ENCODE measurements at places on chromosomes 4 and X.

DNA sequence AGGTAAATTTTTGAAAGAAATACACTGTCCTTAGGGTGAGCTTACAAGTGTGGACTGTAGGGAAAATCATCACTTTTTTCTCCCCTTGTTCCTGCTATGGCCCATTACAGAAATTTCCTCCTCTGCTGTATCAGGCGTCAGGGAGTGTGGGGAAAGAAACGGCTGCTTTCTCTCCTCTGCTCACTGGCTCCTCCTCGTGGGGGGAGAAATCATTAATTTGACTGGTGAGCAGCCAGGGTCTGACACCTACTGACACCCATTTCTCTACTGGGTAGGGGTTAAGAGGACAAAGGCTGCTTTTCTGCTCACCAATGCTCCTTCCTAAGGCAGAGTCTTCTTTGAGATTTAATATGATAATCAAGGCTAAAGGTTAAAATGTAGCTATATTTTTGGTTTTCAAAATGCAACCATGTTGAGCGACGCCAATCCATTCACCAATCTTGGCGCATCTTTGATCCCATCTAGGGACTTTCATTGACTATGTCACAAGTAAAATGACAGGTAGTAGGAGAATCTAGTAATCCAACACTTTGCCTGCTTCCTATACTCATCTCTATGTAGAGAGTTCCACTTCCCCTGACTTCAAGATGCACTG, 25.1 kb downstream of the SETD7 start:
- no peak for DNase-seq

DNA sequence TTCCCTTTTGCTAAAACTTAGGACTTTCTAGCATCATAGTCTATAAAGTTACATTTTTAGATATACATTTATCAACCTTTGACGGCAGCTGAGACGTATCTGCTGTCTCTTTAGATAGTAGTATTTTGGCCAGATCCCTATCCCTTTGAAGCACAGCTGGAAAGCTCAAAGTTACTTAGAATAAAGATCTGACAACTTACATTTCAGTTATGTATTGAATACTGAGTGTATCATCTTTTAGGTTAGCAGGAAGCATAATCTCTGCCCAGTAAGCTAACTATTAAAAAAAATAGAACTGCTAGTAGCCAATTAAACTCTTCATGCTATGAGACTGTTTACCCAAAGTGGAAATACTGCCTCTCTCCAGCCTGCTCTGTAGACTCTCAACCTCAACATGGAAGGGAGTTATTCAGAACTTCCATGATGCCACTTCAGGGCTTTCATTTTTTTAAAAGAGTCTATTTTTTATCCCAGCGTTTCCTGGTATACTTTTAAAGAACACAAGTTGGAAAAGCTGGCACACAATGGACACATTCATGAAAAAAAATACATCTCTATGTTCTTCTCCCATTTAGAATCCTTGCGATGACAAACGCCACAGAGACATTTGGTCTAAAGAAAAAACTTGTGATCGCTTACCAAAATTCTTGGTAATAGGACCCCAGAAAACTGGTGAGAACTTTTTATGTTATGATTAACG, 126.3 kb downstream of the PRSS12 start:
- no peak for DNase-seq

- DNase-seq = no peak
Measured at GRCh38 chr4:94700298-94700697, 57.5 kb upstream of the BMPR1B start.

DNA sequence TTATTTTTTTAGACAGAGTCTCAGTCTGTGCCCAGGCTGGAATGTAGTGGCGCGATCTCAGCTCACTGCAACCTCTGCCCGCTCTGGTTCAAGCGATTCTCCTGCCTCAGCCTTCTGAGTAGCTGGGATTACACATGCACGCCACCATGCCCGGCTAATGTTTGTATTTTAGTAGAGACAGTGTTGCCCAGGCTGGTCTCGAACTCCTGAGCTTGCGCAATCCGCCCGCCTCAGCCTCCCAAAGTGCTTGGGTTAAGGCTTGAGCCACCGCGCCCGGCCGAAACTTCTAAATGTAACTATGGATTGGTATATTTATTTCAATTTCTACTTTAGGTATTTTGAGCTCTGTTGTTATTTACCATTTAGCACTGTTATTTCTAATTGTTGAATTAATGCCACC, 79.4 kb downstream of the FAM193A start:
- no peak for DNase-seq

GRCh38 chr4:7915875-7916242, 23.8 kb downstream of the AFAP1 start:
- DNase-seq = no peak

DNA sequence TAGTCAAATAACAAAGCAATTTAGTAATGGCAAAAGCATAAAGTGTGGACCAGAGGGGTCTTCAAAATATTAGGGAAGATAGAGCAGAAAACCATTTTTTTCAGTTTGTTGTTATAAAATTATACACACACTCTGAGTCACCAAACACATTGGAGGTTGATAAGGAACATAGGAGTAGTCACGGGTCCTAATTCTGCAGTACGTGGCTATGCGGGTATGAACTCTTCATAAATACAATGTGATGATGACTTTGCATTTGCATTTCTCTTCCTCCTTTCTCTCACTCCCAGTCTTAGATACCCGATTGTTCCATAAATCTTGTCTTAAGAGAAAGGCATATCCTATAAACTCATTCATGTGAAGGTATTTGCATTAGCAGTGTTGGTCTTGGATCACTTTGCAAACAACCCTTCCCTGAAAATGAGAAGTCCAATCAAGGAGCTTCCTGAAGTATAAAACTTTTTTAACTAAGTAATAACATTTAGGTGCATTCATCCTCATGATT, 223.6 kb downstream of the PALLD start:
- DNase-seq = no peak

GRCh38 chrX:27086237-27086636, 376.9 kb downstream of the PPP4R3C start:
- no peak for DNase-seq

DNA sequence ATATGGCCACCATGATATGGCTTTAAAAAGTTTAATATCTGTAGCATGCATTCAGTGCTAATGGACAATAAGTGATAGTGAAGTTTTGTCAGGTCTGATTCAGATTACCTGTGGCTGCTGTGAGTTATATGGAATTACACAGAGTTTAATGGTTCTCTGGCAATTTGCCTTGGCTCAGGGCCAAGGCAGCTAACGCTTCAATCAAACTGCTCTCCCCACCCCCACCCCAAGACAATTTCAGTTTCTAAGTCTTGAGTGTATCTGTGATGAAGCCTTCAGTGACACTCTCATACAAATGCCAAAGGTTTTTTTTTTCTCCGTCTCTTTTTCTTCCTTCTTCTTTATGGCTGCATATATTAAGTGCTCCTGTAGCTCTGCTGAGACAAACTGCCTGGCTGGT, 106.6 kb downstream of the SHROOM4 start:
- no peak for DNase-seq

- DNase-seq = no peak
Measured at GRCh38 chr4:159416073-159416472, 313.2 kb downstream of the RAPGEF2 start.

DNA sequence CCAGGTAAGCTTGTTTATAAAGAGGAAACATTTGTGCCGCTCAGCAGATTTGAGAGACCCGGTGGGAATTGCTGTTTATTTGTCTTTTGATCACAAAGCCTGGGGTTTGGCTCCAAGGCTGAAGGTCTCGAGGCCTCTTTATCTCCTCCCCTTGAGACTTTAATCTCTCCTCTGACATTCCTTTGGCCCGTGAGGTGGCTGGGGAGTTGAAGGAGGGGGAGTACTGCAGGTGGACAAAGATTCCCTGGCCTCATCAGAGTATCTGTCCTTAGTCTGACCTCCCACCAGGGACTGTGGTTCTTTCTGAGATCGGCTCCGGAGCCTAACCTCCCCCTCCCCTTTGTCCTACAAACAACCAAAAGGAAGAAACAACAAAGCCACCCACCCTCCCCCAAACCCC, 216.5 kb downstream of the MID1IP1 start:
- no peak for DNase-seq

DNA sequence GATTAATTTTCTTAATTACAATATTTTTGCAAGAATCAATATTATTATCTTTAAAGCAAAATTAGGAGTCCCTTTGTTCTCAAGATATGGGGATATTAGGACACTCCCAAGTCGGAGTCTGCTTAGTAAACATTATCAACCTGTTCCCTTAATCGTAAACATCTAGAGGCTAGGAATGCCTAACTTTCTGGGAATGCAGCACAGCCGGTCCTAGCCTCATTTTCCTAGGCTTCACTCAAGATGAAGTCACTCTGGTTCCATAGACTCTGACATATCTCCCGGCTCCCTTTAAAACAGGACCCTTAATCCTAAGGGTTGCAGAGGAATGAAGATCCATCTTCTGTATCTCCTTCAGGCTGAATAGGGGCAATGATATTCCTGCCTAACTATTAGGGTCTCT, 367.6 kb downstream of the GPM6A start:
- no peak for DNase-seq

Measured in iPS DF 19.7 (cell line).